PC-9 (cell line): ENCODE measurements at places on chromosomes 1 and 21. TPM values are rescaled to one million over a fixed set of nuclear protein-coding genes. Genes with fewer than 3 reads are reported as not detected.

Gene SYT2
- total RNA-seq: 0.07 TPM in 1 of 2 replicates, not detected in the other

Gene INSRR
- total RNA-seq: not detected in 2 replicates

GRCh38 chr1:44417351-44418021, 12.4 kb downstream of the RNF220 start:
- DNase-seq: no peak
- no peaks in the 10 kb centered on the region for H3K36me3 ChIP-seq
- H3K27me3 ChIP-seq: no peaks in the 10 kb centered on the region
- no peak overlapping the region for H3K27ac ChIP-seq
- H3K4me1 ChIP-seq: no peaks in the 10 kb centered on the region
- H3K4me3 ChIP-seq: no peak overlapping the region

DNA sequence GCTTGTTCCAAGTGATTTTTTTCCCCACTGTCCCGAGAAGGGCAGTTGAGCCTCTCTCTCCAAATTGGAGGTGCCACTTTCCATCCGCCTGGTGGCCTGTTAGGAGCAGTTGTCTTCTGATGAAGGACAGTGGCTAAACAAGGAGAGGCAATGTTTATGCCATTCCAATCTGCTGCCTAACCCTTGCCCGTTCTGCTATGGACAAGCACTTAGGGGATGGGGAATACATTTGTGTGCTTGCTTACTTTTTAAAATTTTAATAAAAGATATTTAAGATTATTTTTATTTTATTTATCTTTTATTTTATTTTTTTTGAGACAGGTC, 12.0 kb downstream of the COQ8A start:
- no peaks in the 10 kb centered on the region for H3K27me3 ChIP-seq
- no peak overlapping the region for H3K27ac ChIP-seq
- DNase-seq: no peak
- 0 out of 2 replicates have a peak, but pooled peaks cover 10% of the 10 kb centered on the region for H3K4me1 ChIP-seq
- H3K36me3 ChIP-seq: no peaks in the 10 kb centered on the region

DNA sequence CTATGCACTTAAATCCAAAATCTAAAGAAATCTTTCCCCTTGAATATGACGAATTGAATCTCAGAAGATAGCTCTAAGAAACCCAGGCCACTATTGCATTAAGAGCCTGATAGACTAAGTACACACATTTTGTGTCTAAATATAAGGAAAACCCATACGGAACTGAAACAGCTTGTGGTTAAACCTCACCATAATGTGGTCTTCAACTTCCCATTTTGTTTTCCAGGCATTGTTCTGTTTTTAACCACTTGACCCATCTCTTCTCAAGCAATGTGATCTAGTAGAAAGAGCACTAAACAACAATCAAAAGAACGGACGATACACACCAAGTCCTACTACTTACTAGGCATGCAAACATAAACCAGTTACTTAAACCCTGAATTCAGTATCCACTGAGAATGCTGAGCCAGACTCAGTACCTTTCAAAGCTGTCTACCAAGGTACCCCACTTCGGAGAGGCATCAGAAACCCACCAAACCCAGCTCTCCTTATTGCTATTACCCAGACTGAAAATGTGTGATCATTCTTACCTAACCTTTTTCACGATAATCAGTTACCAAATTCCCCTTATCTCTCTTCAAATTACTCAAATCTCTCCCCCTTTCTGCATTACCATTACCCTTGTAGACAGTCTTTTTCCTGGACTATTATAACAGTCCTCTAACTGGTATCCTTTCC, 12.8 kb downstream of the OTUD7B start:
- peaks cover 28% of the 10 kb centered on the region for H3K4me1 ChIP-seq
- no peak for DNase-seq
- H3K27ac ChIP-seq: peak overlapping the region; percentile 64
- H3K36me3 ChIP-seq: peaks cover 22% of the 10 kb centered on the region; the same call in 1 of the 2 replicates

- H3K4me3 ChIP-seq: no peak overlapping the region
- DNase-seq: no peak
- no peak overlapping the region for H3K27ac ChIP-seq
- no peaks in the 10 kb centered on the region for H3K36me3 ChIP-seq
- H3K27me3 ChIP-seq: no peaks in the 10 kb centered on the region
- H3K4me1 ChIP-seq: no peaks in the 10 kb centered on the region
Measured at GRCh38 chr1:110243146-110243545, 33.0 kb downstream of the KCNC4 start.

GRCh38 chr21:25501996-25502665, 105.2 kb downstream of the MRPL39 start:
- H3K4me1 ChIP-seq: no peaks in the 10 kb centered on the region
- H3K4me3 ChIP-seq: no peak overlapping the region

DNA sequence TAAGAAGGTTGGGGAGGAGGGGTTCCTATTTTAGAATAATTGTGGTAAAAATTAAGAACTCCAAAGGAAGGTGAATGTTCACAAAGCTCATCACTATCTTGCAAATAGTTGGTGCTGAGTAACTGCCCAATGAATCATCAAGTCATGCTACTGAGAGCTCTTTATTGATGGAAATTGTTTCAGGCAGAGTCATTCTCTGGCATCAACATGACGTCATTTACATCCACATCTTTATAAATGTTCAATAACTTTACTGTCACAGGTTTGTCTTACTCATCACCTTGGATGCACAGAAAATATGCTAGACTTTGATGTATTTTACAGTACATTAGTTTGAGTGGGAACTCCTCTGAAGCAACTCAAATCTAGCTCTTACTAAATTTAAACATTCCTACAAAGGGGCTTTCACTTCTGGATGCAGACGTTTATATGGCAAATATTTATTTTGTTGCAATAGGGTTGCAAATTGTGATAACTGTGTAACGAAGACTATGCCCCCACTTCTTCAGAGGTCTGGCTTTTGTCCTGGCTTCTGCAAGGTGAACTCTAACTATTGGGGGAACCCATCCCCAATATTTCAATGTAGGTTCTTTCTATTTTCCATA, 273.7 kb upstream of the AJAP1 start:
- H3K27me3 ChIP-seq: no peaks in the 10 kb centered on the region
- no peak for DNase-seq
- H3K4me1 ChIP-seq: no peaks in the 10 kb centered on the region
- H3K36me3 ChIP-seq: no peaks in the 10 kb centered on the region
- no peak overlapping the region for H3K27ac ChIP-seq
- no peak overlapping the region for H3K4me3 ChIP-seq
